ENCODE measurements at places on chromosomes 7 and 10.

DNA sequence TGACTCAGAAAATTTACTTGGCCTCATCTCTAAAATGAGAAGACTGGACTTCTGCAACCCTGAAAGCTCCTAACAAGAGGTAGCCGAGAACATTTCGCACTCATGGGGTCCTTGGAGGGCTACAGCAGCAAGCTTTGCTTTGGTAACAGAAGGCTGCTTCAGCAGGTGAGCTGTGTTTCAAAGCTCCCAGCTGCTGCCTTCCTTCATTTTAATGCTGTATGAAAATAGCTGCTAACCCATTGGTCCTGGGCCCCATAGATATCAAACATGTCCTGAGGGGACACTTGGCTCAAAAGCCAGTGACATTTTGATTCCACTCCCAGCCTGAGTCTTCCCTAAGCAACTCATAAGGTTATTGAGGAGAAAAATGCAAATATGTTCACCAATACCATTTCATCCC is 14.3 kb upstream of the MALSU1 start:
- no peaks in the 10 kb centered on the region for H3K27me3 ChIP-seq
- no peak overlapping the region for H3K27ac ChIP-seq
- no peaks in the 10 kb centered on the region for H3K36me3 ChIP-seq
- no peak for DNase-seq

- H3K4me1 ChIP-seq, result no peaks in the 10 kb centered on the region
- H3K27ac ChIP-seq, result no peak overlapping the region
- no peaks in the 10 kb centered on the region for H3K27me3 ChIP-seq
- no peak for DNase-seq
- H3K4me3 ChIP-seq, result no peak overlapping the region
- no peaks in the 10 kb centered on the region for H3K36me3 ChIP-seq
These were observed 113.2 kb downstream of the GRID1 start for GRCh38 chr10:86253091-86254072.

GRCh38 chr10:17648243-17649035 is 4.5 kb downstream of the STAM start:
- peak overlapping the region; percentile 79 for H3K4me3 ChIP-seq
- peak; percentile 84 for DNase-seq
- H3K4me1 ChIP-seq, result peaks cover 60% of the 10 kb centered on the region
- peak overlapping the region; percentile 82 for H3K27ac ChIP-seq

GRCh38 chr10:6530966-6531365 is 49.1 kb downstream of the PRKCQ start:
- H3K36me3 ChIP-seq, result peaks cover 42% of the 10 kb centered on the region
- H3K27me3 ChIP-seq, result no peaks in the 10 kb centered on the region
- H3K4me1 ChIP-seq, result peaks cover 78% of the 10 kb centered on the region
- peak overlapping the region; percentile 89 for H3K4me3 ChIP-seq

- H3K27me3 ChIP-seq, result no peaks in the 10 kb centered on the region
- H3K4me1 ChIP-seq, result peaks cover 11% of the 10 kb centered on the region
- no peak for DNase-seq
- H3K27ac ChIP-seq, result no peak overlapping the region
These were observed 58.8 kb upstream of the ADRA2A start for GRCh38 chr10:111018021-111018420.

GRCh38 chr7:136741941-136742340 is 126.5 kb upstream of the CHRM2 start:
- H3K4me3 ChIP-seq, result no peak overlapping the region
- H3K36me3 ChIP-seq, result no peaks in the 10 kb centered on the region
- no peak for DNase-seq
- H3K27me3 ChIP-seq, result no peaks in the 10 kb centered on the region

DNA sequence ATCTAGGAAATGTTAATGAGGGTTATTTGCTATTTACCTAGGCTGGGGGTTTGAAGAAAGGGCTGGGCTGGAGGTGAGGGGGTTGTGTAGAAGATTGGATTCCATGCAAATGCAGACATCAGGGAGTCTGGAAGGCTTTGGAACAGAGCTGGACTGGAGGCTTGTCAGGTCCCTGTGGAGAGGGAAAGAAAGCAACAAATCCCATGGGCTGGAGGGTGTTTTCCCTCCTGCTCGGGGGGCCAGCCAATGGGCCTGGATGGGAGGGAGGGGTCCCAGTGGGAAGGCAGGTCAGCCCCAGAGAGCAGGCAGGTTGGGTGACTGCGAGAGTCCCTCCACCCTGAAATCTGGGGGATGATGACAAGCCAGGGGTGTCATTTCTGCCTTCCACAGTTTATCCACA is 431.8 kb downstream of the RPS24 start:
- peaks cover 4% of the 10 kb centered on the region for H3K27me3 ChIP-seq
- no peak for DNase-seq
- no peaks in the 10 kb centered on the region for H3K36me3 ChIP-seq
- H3K4me3 ChIP-seq, result no peak overlapping the region

- no peaks in the 10 kb centered on the region for H3K27me3 ChIP-seq
- no peak for DNase-seq
- H3K4me3 ChIP-seq, result no peak overlapping the region
- H3K27ac ChIP-seq, result no peak overlapping the region
- no peaks in the 10 kb centered on the region for H3K36me3 ChIP-seq
These were observed 655.0 kb downstream of the SDK1 start for GRCh38 chr7:3955751-3956696.

DNA sequence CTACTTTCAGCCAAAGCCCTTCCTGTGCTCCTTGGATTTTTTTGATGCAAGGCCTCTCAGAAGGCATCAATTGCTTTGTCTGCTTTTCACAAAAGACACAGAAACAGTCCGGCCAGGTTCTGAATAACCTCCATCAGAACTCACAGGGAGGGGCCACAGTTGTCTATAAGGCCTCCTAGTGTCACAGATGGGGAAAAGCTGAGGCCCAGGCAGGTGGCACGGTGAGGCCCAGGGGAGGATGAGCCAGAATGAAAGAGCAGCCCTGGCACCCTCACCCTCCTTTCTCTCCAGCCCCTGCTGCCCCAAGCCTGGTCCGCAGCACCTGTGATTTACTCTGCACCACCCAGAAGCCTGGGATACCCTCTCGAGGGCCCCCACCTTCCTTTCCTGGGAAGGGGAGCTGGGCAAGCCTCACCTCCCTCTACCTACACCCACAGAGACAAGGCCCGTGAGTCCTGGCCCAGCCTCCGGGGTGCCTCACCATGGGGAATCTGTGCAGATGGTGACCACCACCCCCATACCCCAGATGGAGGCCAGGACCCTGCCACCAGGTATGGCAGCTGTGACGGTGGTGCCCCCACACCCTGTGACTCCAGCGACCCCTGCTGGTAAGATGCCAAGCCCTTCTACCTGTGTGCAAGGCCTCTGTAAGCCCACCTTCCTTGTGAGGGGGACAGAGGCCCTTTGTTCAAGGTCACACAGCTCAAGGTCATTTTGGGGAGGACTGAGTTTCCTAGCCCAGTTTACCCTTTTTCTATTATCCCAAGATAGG is 26.2 kb upstream of the ZNF467 start:
- H3K27me3 ChIP-seq, result no peaks in the 10 kb centered on the region
- H3K4me3 ChIP-seq, result no peak overlapping the region
- DNase-seq, result peak; percentile 84

GRCh38 chr10:62402508-62402907 is 28.3 kb downstream of the ZNF365 start:
- no peaks in the 10 kb centered on the region for H3K4me1 ChIP-seq
- peaks cover 8% of the 10 kb centered on the region for H3K27me3 ChIP-seq
- no peak overlapping the region for H3K4me3 ChIP-seq
- no peak for DNase-seq

DNA sequence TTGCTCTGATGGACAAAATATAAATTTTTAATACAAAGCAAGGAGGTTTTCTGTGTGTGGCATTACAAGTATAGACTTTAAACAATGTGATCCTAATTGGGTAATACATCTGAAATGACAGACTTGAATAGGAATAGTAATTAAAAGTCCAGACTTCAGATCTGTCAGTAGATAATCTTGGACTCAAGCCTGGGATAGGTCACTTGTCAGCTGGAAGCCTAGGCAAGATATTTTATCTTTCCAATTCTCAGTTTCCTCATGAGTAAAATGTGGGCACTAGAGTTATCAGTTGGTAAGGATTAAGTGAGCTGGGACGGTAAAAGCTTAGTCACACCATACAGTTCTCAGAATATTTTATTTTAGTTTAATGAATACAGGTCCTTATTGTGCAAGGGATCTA is 10.4 kb upstream of the ZMYND11 start:
- no peaks in the 10 kb centered on the region for H3K36me3 ChIP-seq
- H3K4me1 ChIP-seq, result peaks cover 12% of the 10 kb centered on the region
- H3K4me3 ChIP-seq, result no peak overlapping the region
- peaks cover 28% of the 10 kb centered on the region for H3K27me3 ChIP-seq
- H3K27ac ChIP-seq, result no peak overlapping the region
- no peak for DNase-seq

DNA sequence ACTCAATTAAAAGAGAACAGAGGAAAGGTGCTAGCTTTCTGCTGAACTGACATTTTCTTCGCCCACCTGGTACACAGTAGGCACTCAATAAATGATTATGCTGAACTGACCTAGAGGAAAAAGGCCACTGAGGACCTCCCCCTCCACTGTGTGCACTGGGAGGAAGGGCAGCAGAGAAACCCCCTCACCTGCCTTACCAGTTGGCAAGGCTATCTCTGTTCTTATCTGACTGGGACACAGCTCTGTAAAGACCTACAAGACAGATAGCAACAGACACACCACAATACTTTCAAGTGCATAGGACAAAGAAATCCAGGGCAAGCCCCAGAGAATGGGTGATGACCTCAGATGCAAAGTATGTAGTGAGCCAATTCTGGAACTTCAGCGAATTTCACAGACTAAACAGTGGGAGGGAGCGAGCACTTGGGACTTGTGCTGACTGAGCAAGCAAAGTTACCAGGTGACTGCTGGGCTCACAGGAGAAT is 30.4 kb downstream of the PDLIM1 start:
- no peak for DNase-seq
- no peak overlapping the region for H3K27ac ChIP-seq
- H3K36me3 ChIP-seq, result peaks cover 6% of the 10 kb centered on the region

DNA sequence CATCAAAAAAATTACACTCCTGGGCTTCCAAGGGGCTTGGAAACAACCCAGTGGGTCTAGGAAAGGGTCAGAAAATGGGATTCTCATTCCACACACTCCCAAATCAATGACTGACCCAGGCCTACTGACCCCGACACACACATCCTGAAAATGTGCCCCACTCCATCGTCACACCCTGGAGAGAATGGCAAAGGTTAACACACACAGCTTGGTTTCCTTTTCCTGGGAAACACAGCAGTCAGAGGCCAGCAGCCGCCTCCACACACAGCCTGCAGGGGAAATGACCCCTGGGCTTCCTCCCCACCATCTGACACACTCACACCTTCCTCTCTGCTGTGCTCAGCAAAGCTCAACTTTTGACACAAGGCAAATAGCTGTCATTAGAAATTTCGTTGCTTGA is 42.9 kb downstream of the SH3PXD2A start:
- H3K27ac ChIP-seq, result no peak overlapping the region
- peaks cover 5% of the 10 kb centered on the region for H3K4me1 ChIP-seq
- H3K4me3 ChIP-seq, result no peak overlapping the region
- H3K36me3 ChIP-seq, result no peaks in the 10 kb centered on the region
- DNase-seq, result no peak
- H3K27me3 ChIP-seq, result peaks cover 1% of the 10 kb centered on the region

DNA sequence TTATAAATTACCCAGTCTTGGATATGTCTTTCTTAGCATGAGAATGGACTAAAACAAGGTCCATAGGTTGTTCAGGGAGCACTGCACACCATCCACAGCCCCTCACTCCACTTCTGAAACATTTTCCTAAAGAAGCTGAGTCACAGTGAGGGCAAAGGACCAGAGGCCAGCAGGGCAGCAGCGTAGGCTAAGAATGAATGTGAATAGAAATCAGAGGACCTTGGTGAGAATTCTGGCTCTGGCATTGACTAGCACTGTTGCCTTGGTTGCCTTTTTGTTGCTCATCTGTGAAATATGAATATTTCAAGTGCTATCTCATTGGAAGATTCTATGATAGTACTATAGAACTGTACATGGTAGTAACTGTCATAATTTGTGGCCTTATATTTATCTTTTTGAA is 41.7 kb upstream of the TOMM7 start:
- H3K4me1 ChIP-seq, result peaks cover 12% of the 10 kb centered on the region
- no peak overlapping the region for H3K4me3 ChIP-seq
- H3K27ac ChIP-seq, result peak overlapping the region; percentile 43
- H3K36me3 ChIP-seq, result peaks cover 54% of the 10 kb centered on the region

- no peak for DNase-seq
- H3K36me3 ChIP-seq, result peaks cover 10% of the 10 kb centered on the region
- H3K4me3 ChIP-seq, result no peak overlapping the region
- H3K27me3 ChIP-seq, result no peaks in the 10 kb centered on the region
- H3K4me1 ChIP-seq, result peaks cover 7% of the 10 kb centered on the region
- no peak overlapping the region for H3K27ac ChIP-seq
These were observed 79.6 kb downstream of the PRTFDC1 start for GRCh38 chr10:24872790-24873182.

DNA sequence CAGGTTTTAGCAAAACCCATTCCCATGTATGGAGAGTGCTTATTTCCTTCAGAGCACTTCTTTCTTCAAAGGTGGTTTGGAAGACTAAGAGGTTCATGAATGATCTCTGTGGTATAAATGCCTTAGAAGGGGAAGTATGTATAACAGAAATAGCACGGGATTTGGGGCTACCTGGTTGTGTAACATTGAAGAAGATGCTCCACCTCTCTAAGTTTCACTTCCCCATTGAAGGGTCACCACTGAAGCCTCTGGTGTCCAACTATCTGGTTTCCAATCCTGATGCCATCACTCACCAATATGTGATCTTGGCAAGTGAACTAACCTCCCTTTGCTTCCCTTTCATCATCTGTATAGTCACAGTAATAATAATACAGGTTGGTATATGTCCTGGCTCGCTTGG is 37.2 kb downstream of the CYCS start:
- DNase-seq, result no peak
- H3K27me3 ChIP-seq, result peaks cover 16% of the 10 kb centered on the region
- H3K36me3 ChIP-seq, result no peaks in the 10 kb centered on the region

DNA sequence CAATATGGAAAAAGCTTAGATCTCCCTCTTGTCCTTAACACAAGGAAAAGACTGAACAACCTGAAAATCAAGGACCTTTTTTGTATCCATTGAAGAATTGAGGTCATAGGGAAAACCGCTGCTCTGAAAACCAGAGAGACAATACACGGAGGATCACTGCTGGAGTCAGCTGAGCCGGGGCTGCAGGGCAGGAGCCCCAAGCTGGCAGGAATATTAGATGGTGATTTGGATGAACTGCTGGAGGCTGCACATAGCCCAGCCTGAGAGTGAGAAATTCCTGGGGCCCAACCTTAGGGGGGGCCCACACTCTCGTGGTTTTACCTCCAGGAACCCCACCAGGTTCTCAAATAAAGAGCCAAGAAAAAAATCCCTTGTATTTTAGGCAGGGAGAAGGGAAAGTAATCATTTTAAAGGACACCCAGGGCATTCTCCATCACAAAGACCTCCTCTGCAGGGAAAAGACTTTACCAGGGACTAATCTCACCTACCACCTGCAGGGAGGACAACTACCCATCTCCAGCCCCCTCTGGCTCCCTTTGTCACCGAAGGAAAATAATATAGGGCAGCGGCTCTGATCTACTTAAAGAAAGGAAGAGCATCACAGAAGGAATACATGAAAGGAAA is 55.4 kb upstream of the RNF32 start:
- H3K4me1 ChIP-seq, result peaks cover 5% of the 10 kb centered on the region
- no peak overlapping the region for H3K27ac ChIP-seq
- H3K4me3 ChIP-seq, result no peak overlapping the region
